Common myeloid progenitor, CD34-positive (primary cell): ENCODE measurements at places on chromosomes 3 and 15.

GRCh38 chr15:64864068-64864467, 22.4 kb downstream of the PLEKHO2 start:
- H3K4me1 ChIP-seq: no peaks in the 10 kb centered on the region
- H3K36me3 ChIP-seq: peaks cover 41% of the 10 kb centered on the region
- no peak overlapping the region for H3K27ac ChIP-seq
- H3K4me3 ChIP-seq: no peak overlapping the region
- H3K27me3 ChIP-seq: no peaks in the 10 kb centered on the region
- no peak for DNase-seq

GRCh38 chr15:37425541-37425940, 325.2 kb upstream of the MEIS2 start:
- H3K4me3 ChIP-seq: no peak overlapping the region
- H3K27ac ChIP-seq: no peak overlapping the region
- H3K36me3 ChIP-seq: no peaks in the 10 kb centered on the region
- DNase-seq: no peak

DNA sequence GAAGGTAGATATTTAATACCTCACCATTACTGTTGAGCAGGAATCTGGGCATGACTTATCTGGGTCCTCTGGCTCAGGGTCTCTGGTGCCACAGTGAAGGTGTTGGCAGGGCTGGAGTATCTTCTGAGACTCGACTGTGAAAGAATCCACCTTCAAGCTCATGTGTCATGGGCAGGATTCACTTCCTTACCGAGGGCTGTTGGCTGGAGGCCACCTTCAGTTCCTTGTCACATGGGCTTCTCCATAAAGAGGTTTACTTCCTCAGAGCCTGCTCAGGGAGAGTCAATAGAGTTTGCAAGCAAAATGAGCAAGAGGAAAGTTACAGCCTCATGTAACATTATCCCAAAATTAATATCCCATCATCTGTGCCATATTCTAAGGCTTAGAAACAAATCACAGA, 459.5 kb downstream of the NR2F2 start:
- H3K4me1 ChIP-seq: no peaks in the 10 kb centered on the region
- no peak overlapping the region for H3K4me3 ChIP-seq
- H3K36me3 ChIP-seq: no peaks in the 10 kb centered on the region
- no peaks in the 10 kb centered on the region for H3K27me3 ChIP-seq
- H3K27ac ChIP-seq: no peak overlapping the region

- no peaks in the 10 kb centered on the region for H3K4me1 ChIP-seq
- H3K4me3 ChIP-seq: no peak overlapping the region
- no peaks in the 10 kb centered on the region for H3K27me3 ChIP-seq
- no peaks in the 10 kb centered on the region for H3K36me3 ChIP-seq
- DNase-seq: no peak
- H3K27ac ChIP-seq: no peak overlapping the region
These were observed 69.5 kb downstream of the CSNK1G1 start for GRCh38 chr15:64286473-64286872.

DNA sequence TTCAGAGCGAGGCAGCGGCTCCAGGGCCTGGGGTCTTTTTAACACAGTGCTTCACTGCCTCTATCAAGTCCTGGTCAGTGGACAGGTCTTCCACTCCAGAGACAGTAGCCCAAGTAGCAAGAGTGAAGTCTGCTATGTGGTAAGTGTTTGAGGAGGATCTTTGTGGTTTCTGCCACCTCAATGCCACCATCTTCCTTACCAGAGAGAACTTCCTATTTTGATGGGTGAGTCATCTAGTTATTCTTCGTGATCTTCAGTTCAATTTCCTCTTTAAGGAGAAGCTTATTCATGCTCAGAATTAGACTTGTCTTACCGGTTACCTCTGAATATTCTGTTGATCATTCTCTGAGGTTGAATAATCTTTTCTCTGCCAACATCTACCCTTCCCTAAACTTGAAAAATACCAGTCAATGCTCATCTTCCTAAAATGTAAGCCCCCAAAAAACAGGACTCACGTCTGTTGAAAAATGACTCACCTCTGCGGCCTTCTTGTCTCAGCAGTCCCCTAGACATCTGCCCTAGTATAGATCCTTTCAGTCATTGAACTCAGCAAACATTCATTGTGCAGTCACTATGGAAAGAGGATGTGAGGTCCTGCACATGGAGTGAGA, 32.2 kb upstream of the BCL6 start:
- DNase-seq: peak; percentile 96
- no peak overlapping the region for H3K4me3 ChIP-seq
- H3K36me3 ChIP-seq: no peaks in the 10 kb centered on the region
- no peak overlapping the region for H3K27ac ChIP-seq
- no peaks in the 10 kb centered on the region for H3K27me3 ChIP-seq
